Stimulated activated CD8-positive, alpha-beta memory T cell treated with anti-CD3 and anti-CD28 coated beads, Interleukin-7, amount 100 ng/mL, for 1 hour (primary cell): ENCODE measurements at places on chromosomes 7 and 10.

- DNase-seq: no peak
Observed at GRCh38 chr10:13491747-13492360, 37.0 kb downstream of the BEND7 start.

DNA sequence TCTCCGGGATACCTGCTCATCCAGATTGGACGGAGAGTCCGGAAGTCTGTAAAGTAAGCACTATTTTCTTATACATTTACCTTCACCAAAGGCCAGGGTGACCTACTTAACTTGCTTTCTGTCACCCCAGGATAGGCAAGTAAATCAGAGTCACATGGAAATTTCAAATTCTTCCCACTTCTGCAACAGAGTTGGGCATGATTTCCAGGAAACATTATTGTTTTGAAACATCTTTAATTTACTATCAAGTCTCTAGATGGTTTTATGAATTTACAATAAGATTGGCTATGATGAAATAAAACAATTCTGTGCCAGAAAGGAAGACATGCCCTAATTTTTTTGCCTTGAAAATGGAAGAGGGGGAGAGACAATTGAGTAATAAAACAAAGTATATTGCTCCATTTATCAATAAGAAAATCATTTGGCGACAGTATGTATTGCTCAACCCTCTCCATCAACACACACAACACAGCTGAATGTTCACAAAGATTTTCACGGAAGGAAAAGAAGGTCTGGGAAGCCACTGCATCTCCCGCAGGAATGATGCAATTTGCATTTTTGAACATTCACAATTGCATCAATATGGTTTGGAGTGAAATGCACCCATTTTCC lies 702.8 kb downstream of the PARD3 start:
- no peak for DNase-seq

- DNase-seq: no peak
Observed at GRCh38 chr7:50368366-50368765, 63.9 kb downstream of the IKZF1 start.

- DNase-seq: no peak
Observed at GRCh38 chr7:22049766-22050500, 104.2 kb upstream of the CDCA7L start.

DNA sequence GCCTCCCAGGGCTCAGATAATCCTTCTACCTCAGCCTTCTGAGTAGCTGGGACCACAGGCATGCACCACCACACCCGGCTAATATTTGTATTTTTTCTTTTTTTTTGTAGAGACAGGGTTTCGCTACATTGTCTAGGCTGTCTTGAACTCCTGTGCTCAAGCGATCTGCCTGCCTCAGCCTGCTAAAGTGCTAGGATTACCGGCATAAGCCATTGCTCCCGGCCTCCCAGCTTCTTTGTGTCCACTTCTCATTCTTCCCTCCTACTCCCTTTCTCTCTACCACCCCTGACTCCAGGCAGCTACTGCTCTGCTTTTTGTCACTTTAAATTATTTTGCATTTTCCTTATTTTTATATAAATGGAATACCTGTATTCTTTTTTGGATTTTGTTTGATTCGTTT lies 83.4 kb downstream of the PALS2 start:
- DNase-seq: no peak

GRCh38 chr10:47109906-47110305 lies 190.1 kb upstream of the GDF10 start:
- DNase-seq: no peak

DNA sequence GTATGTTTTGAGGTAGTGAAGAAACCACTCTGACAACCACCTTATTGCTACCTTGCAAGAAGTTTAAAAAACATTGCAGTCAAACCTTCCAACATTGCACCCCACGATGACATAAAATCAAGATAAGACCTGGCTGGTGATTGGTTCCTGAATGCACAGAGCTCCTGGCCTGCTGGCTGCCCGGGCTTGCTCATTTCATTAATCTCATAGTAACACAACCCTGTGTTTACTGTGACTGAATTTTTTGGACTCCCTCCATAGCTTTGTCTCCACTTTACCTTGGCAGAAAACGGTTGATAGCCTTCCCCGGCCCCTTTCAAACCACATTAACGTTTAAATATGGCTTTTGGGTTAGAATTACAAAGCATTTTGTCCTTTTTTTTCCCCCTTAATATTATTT lies 27.5 kb downstream of the VWA2 start:
- no peak for DNase-seq

- DNase-seq: no peak
Observed at GRCh38 chr7:91598791-91599190, 281.7 kb downstream of the MTERF1 start.

GRCh38 chr10:119969609-119970008 lies 77.1 kb downstream of the SEC23IP start:
- DNase-seq: no peak

- no peak for DNase-seq
Observed at GRCh38 chr10:104120512-104120902, 1.5 kb upstream of the SFR1 start.

GRCh38 chr10:36636879-36637278 lies 488.5 kb upstream of the ANKRD30A start:
- DNase-seq: no peak

- no peak for DNase-seq
Observed at GRCh38 chr10:95350830-95351228, 60.0 kb upstream of the PDLIM1 start.

DNA sequence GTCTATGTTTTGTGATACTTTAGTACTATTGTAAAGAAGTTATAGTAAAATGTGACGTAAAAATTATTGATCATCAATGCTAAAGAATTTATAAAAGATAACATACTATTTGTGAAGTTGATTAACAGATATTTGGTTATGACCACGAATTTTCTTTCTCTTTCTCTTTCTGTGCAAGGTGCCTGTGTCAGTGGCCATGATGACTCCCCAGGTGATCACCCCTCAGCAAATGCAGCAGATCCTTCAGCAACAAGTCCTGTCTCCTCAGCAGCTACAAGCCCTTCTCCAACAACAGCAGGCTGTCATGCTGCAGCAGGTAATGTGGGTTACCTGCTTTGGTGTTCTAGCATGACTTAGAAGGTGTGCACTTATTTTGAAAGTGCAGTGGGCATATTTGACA lies 213.7 kb downstream of the FOXP2 start:
- DNase-seq: no peak
